Occipital lobe (tissue), 3 donors: ENCODE measurements at places on chromosomes 2 and 18. TPM values are rescaled to one million over a fixed set of nuclear protein-coding genes. Genes with fewer than 3 reads are reported as not detected.

The DNPEP gene
- 17.5 TPM for total RNA-seq

The PTH2R gene
- 1.4 TPM for total RNA-seq

The TIA1 gene
- 461 TPM for total RNA-seq

The DSEL gene
- 71.4 TPM for total RNA-seq

The KATNAL2 gene
- total RNA-seq: 2.0 TPM

The FAM237A gene
- total RNA-seq: not detected

The TSPYL6 gene
- total RNA-seq: 0.31 TPM

The GLI2 gene
- total RNA-seq: 2.8 TPM

The ERFE gene
- 1.6 TPM for total RNA-seq

The KCNF1 gene
- total RNA-seq: 13.3 TPM

The FSHR gene
- total RNA-seq: not detected

The PHLPP1 gene
- 22.6 TPM for total RNA-seq

The TMEM182 gene
- total RNA-seq: 3.6 TPM

The PRKAG3 gene
- total RNA-seq: not detected

The CXCR1 gene
- not detected for total RNA-seq

The ARHGAP15 gene
- total RNA-seq: 14.2 TPM

The TYMS gene
- total RNA-seq: 2.0 TPM

The NCKAP1 gene
- 244 TPM for total RNA-seq

The TUBB8B gene
- total RNA-seq: not detected

The UGT1A4 gene
- total RNA-seq: not detected

The CCL20 gene
- not detected for total RNA-seq

The SULT1C4 gene
- 6.6 TPM for total RNA-seq

The RESP18 gene
- total RNA-seq: not detected

The EMILIN2 gene
- 2.0 TPM for total RNA-seq
